Activated T-cell treated with anti-CD3 and anti-CD28 coated beads, Interleukin-2, amount 50 U/mL, for 1 hour (primary cell): ENCODE measurements at places on chromosomes 16 and 17.
A peak's percentile ranks its signal among the peaks of the same experiment; 100 is the strongest.

- no peak for DNase-seq
These were observed 14.2 kb downstream of the ATP6V0A1 start for GRCh38 chr17:42472709-42473521.

DNA sequence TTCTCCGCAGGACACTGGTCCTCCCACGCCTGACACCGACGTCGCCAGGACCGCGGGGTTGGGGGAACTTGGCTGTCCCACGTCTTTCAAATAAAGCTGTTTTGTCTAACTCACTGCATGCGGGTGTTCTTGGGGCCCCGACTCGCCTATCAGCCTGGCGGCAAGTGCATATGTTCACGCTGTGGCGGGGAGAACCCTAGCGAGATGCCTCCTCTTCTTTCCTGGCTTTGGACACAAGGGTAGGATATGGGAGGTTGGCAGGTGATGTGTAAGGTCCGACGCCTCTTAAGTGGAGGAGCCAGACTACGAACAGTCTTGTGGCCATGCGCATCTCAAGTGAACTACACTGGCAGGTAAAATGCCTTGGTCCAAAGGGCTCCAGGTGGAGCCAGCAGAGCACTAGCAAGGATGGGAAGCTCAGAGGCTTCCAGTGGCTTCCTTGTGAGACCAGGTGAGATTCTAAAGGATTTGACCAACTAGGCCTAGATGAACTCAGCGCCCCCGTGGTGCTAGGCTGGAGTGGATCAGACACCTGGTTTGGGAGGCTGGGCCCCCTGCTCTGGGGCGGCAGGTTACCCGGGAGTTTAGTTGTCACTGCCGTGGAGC lies 873 bp upstream of the RPS2 start:
- no peak for DNase-seq

DNA sequence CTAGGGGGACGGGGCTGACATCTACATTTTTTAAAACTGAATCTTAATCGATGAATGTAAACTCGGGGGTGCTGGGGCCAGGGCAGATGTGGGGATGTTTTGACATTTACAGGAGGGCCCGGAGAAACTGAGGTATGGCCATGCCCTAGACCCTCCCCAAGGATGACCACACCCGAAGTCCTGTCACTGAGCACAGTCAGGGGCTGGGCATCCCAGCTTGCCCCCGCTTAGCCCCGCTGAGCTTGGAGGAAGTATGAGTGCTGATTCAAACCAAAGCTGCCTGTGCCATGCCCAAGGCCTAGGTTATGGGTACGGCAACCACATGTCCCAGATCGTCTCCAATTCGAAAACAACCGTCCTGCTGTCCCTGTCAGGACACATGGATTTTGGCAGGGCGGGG lies 21.4 kb downstream of the ADAM11 start:
- no peak for DNase-seq

GRCh38 chr16:72134507-72134906 lies 37.4 kb downstream of the PMFBP1 start:
- no peak for DNase-seq

GRCh38 chr17:40307001-40307730 lies 1.8 kb upstream of the RARA start:
- no peak for DNase-seq

GRCh38 chr17:31433811-31434726 lies 42.6 kb downstream of the RAB11FIP4 start:
- no peak for DNase-seq

DNA sequence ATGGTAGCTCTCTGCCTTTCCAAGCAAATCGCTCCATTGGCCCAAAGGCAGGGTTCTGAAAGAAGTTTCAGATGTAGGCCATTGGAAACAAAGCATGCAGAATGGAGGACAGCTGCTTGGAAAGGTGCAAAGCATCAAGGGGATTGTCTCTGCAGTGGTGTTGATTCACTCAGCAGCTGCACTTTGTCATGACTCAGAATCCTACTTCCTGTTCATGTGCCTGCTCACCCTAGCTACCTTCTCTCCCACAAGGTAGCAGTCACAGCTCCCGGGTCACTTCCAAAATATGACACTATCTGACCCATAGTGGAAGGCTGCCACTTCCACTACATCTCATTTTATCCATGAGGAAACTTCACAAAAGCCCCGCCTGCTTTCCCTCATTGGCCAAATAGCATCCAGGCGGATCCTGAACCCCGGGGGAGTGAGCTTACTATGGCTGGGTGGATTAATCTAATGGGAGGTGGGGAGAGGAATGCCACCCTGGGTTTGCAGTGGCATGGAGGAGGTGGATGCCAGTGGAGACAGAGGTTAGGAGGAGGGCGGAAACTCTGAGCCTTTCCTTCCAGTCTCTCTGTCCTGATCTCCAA lies 74.7 kb upstream of the NKD1 start:
- DNase-seq: no peak

GRCh38 chr17:35752945-35753764 lies at the start of gene GAS2L2:
TSS of gene GAS2L2 (minus strand) at chr17:35753239. CDS start at chr17:35752850, 389 bp downstream.
- DNase-seq: no peak

- DNase-seq: no peak
These were observed 9.2 kb downstream of the CACNG1 start for GRCh38 chr17:67053438-67054000.

DNA sequence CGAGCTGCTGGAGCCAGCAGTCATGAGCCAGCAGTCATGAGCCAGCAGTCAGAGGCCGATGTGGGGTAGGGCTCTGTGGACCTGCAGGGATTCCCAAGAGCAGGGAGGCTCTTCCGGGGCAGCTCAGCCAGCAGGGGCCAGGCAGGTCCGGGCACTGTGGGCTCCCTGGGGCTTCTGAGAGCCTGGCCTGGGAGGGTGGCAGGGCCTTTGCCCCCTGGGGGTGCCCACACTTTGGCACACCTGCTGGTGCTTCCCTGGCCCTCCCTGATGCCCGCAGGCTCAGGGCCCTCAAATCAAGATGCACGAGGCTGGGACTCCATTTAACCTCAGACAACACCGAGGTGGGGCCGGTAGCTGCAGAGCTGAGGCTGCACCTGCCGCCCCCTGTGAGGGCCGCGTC lies 18.1 kb downstream of the SOX8 start:
- no peak for DNase-seq

- no peak for DNase-seq
These were observed 12.4 kb downstream of the ITGB3 start for GRCh38 chr17:47265983-47266541.

GRCh38 chr17:72474243-72474642 lies 353.4 kb downstream of the SOX9 start:
- DNase-seq: no peak

DNA sequence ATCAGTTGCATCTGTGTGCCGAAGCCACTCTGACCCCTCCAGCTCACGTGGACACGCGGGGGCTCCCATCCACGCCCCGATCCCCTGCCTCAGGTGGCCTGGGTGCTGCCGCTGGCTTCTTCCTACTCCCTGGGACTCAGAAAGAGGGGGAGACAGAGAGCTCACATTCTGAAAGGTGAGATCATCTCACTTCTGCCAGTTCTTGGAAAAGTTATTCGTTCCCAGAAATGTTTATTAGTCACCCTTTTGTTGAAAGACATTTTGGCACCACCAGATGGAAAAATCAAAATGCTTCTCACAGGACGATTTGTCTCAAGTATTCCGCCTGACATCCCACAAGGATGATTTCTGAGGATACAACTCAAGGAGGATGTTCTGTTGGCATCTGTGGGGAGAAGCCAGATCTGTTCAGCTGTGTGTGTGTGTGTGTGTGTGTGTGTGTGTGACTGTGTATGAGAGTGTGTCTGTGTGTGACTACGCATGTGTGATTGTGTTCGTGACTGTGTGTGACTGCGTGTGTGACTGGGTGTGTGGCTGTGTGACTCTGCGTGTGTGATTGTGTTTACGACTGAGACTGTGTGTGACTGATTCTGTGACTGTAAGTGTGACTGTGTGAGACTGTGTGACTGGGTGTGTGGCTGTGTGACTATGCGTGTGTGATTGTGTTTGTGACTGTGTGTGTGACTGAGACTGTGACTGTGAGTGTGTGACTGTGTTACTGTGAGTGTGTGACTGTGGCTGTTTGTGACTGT lies 207.3 kb downstream of the NTN1 start:
- DNase-seq: no peak

DNA sequence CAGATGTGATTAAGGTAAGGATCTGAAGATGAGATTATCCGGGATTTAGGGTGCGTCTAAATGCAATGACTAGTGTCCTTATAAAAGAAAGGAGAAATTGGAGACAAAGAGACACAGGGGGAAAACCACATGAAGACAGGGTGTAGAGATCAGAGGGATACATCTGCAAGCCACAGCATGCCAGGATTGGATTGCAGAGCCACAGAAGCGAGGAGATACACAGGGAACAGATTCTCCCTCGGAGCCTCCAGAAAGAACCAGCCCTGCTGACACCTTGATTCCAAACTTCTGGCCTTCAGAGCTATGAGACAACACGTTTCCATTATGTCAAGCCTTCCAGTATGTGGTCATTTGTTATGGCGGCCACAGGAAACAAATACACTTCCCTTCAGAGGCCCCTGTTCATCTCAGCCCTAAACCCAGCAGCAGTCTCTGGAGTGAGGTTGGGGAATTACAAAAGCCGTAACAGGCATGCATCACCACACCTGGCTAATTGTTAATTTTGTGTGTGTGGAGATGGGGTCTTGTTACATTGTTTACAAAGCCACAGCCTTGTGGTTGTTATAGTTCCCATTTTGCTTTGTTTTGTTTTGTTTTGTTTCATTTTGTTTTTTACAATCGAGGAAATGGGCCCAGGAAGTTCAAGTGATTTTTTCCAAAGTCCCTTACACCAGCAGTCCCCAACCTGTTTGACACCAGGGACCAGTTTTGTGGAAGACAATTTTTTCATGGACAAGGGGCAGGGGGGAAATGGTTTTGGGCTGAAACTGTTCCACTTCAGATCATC lies 51.6 kb upstream of the LYRM9 start:
- no peak for DNase-seq

- peak; percentile 39 for DNase-seq
These were observed 39.8 kb downstream of the ZNF778 start for GRCh38 chr16:89257281-89257731.

GRCh38 chr17:10149573-10150399 lies 48.6 kb downstream of the GAS7 start:
- no peak for DNase-seq

GRCh38 chr16:6864244-6864643 lies 468.4 kb upstream of the RBFOX1 start:
- no peak for DNase-seq

GRCh38 chr17:14149751-14150150 lies 80.4 kb downstream of the COX10 start:
- DNase-seq: no peak

- DNase-seq: no peak
These were observed 34.7 kb downstream of the CDRT15 start for GRCh38 chr17:14201988-14202380.

DNA sequence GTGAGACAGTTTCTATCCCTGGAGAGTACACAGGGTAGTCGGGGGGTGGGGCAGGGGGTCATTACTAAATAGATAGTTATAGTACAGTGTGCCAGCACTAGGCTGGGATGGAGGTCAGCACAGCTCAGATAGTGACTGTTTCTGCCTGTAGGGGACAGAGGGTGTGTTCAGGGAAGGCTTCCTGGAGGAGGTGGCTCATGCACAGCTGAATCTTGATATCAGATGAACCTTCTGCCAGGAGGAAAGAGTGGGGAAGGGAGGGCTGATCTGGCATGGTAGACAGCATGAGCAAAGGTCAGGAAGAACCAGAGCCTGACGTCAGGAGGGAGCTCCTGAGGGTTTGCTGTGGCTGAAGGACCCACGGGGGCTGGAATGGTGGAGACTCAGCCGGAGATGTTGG lies 56.6 kb downstream of the OR1D5 start:
- no peak for DNase-seq

- no peak for DNase-seq
These were observed 29.0 kb downstream of the NUP93 start for GRCh38 chr16:56758930-56759329.

- no peak for DNase-seq
These were observed 55.1 kb downstream of the PLD6 start for GRCh38 chr17:17151055-17151454.

DNA sequence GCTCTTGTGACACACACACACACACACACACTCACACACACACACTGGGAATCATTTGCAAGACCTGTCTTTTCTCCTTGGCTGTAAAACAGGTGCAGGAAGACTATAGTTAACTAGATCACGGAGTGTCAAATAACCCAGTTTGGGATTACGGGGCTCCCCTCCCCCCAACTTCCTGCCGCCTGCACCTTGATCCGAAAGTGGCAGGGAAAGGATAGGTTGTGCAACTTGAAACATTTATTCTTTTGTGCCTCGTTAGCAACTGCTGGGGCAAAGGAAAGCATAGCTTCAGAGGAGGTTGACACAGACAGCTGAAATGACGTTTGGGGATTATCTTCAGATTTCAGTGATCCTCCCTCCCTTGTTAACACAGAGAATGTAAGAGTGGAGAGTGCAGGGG lies 149.5 kb downstream of the NTN1 start:
- DNase-seq: no peak

GRCh38 chr16:2691491-2692248 lies 9.3 kb downstream of the KCTD5 start:
- DNase-seq: no peak

- DNase-seq: no peak
These were observed 25.6 kb upstream of the MTSS2 start for GRCh38 chr16:70711211-70712031.

DNA sequence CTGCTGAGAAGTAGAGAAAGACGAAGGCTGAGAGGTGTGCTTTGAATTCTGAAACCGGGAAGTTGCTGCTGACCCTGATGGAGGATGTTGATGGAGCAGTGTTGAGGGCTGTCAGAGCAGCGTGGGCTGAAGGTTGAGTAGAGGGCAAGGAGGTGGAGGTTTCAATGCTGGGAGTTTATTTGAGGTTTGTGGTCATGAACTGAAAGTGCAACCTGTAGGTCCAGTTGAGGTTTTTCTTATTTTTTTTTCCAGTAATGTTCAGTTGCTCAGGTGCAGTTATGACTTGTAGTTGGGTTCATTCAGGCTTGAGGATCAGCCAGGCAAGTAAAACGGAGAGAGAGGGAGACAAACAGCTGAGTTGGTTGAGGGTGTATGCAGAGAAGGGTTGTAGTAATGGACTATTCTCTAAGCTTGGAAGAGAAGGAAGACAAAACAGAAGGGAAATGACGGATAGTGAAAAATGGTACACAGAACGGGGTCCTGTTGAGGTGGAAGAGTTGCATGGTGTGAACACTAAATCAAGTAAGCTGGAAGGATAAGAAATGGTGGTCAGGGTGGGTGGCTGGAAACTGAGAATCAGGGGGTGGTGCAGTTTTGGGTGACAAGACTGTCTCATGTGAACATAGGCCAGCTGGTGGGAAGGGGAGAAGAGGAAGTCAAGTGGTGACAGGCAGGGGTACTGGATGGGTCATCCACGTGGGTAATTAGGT lies 8.7 kb upstream of the UBE2G1 start:
- DNase-seq: no peak
